ENCODE measurements at places on chromosomes 3 and 15.

DNA sequence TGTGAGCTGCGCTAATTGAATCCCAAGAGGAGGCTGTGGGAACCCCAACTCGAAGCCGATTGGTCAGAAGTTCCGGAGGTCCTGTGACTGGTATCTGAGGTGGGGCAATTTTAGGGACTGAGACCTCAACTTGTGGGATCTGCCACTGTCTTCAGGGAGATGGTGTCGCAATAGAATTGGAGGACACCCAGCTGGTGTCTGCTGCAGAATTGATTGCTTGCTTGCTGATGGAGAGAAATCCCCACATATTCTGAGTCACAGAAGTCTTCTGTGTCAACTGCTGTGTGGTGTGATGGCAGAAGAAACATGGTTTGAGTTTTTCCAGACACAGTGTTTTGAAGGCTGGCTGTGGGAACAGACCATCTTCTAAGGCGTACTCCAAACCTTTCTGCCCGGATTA, 99.7 kb upstream of the PLXNA1 start:
- no peak for DNase-seq

DNA sequence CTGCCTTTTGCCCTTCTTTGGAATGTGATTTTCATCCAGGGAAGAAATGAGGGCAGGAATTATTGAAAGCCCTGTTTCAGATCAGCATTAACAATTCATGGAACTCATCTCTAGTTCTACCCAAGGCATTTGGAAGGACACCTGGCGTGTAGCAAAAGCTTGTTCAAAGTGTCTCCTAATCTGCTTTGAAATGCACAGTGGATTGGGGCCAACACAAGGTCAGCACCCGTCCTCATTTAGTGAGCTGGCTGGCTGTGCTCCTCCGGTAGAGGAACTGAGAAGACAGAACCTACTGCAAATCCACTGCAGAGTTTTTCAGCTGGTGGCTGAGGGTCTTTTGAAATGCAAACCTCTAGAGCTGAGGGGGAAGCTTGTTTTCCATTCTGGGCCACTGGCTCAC, 141.6 kb upstream of the STT3B start:
- DNase-seq, result no peak

GRCh38 chr15:46442901-46443590, 808.2 kb downstream of the SQOR start:
- no peak for DNase-seq

DNA sequence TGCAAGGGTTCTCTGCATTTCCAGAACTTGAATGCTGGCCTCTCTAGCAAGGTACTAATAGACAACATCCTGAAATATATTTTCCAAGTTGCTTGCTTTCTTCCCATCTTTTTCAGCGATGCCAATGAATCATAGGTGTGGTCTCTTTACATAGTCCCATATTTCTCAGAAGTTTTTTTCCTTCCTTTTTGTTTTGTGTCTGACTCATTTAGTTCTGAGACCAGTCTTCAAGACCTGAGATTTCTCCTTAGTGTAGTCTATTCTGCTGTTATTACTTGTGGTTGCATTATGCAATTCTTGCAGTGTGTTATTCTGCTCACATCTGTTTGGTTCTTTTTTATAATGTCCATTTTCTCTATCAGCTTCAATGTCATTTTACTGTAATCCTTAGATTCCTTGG, 1265.0 kb upstream of the ALCAM start:
- DNase-seq, result no peak

DNA sequence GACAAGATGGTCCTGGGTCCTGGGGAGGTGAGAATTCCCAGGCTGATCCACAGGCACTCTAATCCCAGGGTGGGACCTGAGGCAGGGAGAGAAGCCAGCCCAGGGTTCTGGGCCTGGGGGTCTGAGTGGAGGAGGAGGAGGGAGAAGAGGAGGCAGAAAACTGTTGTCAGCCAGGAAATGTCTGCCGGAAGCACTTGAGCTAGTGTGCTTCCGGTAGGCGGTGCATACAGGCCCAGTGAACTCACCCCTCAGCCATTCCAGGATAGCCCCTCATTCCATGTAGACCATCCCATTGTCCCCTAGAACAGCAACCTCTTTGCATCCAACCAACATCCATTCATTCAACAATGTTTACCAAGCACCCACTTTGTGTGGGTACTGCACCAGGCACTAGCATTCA, 47.9 kb upstream of the LCTL start:
- no peak for DNase-seq

DNA sequence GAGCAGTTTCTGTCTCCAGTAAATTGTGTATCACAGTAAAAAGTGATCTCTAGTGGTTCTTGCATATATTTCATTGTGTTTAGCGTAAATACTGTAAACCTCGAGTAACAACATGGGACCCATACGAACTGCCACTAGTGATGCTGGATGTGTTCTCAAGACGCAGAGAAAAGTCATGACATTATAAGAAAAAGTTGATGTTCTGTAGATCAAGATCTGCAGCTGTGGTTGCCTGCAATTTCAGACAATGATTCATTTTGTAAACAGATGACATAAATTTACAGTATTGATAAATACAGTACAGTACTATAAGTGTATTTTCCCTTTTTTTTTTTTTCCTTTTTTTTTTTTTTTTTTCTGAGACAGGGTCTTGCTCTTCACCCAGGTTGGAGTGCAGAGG, 100.1 kb downstream of the DPH6 start:
- no peak for DNase-seq
